ENCODE measurements at places on chromosomes 16 and 17.

DNA sequence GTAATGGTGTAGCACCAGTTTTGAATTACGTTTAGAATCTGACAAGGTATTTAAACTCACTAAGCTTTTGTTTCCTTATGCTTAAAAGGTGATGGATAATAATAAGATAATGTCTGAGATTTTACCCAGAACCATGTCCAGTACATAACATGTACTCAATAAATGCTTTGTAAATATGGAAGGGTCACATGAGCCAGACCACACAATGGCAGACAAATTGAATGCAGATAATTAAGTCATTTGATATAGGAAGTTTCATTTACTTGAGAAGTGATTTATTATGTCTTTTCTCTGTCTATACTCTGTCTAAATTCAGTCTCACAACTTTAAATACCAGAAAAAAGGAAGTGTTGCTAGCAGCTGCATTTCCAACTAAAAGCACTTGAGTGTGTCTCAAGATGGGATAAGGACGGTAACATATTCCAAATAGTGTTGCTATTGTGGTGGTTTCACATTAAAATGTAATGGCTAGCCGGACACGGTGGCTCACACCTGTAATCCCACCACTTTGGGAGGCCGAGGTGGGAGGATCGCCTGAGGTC lies 52.5 kb upstream of the DHX40 start:
- no peak for DNase-seq

- DNase-seq = no peak
Observed at GRCh38 chr16:12256921-12257320, 280.4 kb downstream of the SNX29 start.

DNA sequence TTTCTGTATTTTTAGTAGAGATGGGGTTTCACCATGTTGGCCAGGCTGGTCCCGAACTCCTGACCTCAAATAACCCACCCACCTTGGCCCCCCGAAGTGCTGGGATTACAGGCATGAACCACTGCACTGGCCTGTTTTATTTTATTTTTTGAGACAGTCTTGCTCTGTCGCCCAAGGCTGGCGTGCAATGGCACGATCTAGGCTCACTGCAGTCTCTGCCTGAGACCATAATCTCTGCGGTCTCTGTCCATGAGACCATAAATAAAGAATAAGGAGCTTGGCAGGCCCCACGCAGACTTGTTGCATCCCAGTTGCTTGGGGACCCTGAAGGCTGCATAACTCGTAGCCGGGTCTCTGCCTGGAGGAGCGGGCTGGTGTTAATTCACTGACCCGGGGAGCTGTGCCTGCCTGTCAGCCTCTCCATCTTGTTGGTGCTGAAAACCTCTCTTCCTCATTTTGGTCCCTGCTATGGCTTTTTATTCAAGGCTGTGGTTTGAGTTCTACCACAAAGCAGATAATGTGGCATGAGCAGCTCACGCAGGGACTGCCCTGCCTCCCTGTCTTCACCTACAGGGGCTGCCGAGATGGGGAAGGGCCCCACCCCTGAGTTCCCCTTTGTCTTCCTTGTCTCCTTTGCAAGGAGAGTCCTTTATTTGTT lies 82.1 kb downstream of the MSI2 start:
- no peak for DNase-seq

GRCh38 chr16:4067262-4068001 lies 48.8 kb downstream of the ADCY9 start:
- DNase-seq = no peak

- DNase-seq = peak; percentile 42
Observed at GRCh38 chr17:43576563-43577229, 30.6 kb upstream of the ETV4 start.

DNA sequence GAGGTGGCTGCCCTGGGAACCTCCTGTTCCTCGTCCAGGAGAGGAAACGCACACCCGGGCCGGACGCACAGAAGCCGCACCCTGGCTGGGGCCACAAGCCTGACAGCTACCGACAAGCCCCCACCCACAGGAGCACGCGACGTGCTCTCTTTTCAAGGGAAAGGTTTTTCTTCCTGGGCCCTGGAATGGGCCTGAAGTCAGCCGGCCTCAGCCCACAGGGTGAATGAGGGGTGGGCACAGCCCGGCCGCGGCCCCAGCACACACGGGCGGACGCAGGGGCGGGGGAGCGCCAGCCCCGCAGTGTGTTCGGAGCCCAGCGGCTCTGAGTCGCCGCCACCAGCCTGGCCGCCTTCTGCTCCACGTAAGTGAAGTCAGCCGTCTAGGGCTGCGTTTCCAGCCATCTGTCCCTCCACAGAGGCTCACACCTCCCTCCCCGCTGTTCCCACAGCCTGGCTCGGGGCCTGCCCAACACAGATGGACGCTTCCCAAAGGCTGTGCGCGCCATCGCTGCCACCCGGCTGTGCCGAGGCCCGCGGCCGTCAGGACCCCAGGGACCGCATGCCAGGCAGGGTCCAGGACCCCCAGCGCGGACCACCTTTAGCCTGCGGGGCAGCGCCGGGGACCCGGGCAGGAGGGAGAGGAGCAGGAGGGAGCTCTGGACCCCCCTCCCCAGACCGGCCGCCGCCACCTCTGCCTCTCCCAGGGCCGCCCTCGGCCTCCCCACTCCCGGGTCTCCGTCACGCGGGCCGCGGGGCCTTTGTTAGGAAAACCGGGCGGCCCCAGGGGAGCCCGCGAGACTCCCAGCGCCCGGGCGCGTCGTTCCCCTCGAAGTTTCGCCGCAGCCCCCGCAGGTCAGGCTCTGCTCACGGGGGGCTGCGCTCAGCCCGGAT lies 36.8 kb downstream of the CBFA2T3 start:
- no peak for DNase-seq

- no peak for DNase-seq
Observed at GRCh38 chr17:65025297-65025696, 31.2 kb downstream of the GNA13 start.

DNA sequence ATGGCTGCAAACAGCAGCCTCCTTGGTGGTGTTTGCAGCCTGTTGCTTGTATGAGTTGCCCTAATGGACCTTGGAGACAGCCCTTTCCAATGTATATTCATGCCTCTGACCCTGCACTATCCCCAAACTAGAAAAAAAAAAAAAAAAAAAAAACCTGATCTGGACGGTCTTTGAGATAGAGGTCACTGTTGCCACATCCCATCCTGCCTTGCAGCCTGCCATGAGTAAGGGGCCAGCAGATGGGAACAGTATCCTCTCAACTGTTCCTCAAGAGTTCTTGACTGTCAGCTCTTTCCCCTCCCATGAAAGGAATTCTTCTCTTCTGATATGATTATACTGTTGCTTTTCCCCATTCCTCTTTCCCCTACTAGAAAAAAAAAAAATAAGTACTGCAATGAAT lies 152.4 kb downstream of the SSH2 start:
- DNase-seq = no peak

- DNase-seq = no peak
Observed at GRCh38 chr17:73956169-73956568, 247.3 kb upstream of the RPL38 start.

All from activated CD4-positive, alpha-beta T cell treated with anti-CD3 and anti-CD28 coated beads for 24 hours (primary cell).